Occipital lobe (tissue), 3 donors: ENCODE measurements at places on chromosomes 16 and 17. TPM values are rescaled to one million over a fixed set of nuclear protein-coding genes. Genes with fewer than 3 reads are reported as not detected.

GRCh38 chr16:79801646-79802045 lies 201.1 kb upstream of the MAF start:
- no peak for DNase-seq

GRCh38 chr17:64572682-64573154 lies 65.9 kb downstream of the CEP95 start:
- DNase-seq = no peak

- no peak for DNase-seq
These were observed 25.7 kb upstream of the ANKRD40CL start for GRCh38 chr17:50793007-50793406.

Gene RNU2-1
- total RNA-seq = not detected

- DNase-seq = no peak
These were observed 64.6 kb downstream of the GOSR1 start for GRCh38 chr17:30541802-30542201.

DNA sequence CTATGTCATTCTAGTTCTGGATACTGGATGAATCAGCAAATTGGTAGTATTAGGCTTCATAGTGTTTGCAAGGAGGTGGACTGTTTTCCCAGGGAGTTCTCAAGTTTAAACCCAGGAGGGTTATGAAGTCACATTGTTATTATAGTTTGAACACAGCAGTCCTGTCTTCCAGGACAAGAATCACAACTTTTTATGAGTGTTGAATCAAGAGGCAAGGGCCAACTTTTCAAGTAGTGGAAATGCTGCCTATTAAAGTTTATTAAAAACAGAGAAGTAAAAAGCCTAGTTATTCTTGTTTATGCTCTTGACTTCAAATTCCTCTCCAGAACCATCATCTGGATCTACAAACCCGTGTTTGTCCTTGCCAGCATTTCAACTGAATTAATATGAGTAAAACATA lies 86.3 kb upstream of the GOT2 start:
- DNase-seq = no peak

- DNase-seq = no peak
These were observed 50.0 kb upstream of the TNRC6C start for GRCh38 chr17:77908501-77908900.

DNA sequence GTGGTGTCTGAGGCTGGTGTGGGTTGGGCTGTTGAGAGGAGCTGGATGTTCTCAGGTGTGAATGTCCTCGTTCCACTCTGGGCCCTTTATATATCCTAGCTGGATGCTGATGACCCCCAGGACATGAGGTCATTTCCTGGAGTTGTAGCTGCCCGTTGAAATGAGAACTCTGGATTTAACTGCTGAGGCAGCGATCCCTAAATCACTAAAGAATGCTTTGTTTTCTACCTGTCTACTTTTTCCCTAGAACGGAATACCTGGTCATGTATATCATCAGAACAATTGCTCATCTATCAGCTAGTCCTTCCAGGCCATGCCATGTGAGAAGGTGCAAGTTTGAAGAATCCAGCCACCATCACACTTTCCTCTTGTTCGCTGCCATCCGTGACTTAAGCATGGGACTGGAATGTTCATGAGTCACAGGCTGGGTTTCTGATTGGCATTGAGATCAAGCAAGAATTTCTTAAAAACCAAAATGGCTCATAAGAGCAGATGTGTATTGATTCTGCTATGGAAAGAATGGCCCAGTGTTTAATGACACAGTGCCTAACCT lies at the start of gene KRTAP2-3:
Gene KRTAP2-3, minus strand, starts transcription at position 63 of the 553 bp plus-strand sequence. CDS start 64 bp downstream, outside the sequence.
- no peak for DNase-seq

Gene CACNG4
- total RNA-seq = 44.5 TPM

DNA sequence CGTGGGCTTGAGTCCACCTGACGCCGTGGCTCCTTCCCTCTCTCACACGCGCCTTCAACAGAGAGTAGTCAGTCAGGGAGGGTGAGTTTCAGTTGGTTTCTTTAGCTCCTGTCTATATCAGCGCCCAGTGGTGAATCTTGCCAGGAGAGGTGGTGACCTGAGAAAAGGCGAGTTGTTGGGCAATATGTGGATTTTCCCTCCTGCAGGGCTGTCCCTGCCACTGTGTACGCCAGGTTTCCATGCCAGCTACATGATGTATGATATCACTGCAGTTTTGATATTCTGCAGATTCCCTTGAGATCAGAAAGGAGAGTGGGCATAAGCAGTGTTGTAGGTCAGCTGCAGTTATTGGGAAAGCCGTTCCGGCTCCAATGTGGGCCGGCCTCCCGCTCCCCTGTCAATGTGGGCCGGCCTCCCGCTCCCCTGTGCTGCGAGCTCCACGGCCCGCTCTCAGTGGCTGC lies 31.4 kb downstream of the BANP start:
- DNase-seq = no peak

Gene PPP1R27
- not detected for total RNA-seq

Gene AANAT
- not detected for total RNA-seq

GRCh38 chr17:39598047-39598481 lies 9.7 kb downstream of the NEUROD2 start:
- DNase-seq = no peak

DNA sequence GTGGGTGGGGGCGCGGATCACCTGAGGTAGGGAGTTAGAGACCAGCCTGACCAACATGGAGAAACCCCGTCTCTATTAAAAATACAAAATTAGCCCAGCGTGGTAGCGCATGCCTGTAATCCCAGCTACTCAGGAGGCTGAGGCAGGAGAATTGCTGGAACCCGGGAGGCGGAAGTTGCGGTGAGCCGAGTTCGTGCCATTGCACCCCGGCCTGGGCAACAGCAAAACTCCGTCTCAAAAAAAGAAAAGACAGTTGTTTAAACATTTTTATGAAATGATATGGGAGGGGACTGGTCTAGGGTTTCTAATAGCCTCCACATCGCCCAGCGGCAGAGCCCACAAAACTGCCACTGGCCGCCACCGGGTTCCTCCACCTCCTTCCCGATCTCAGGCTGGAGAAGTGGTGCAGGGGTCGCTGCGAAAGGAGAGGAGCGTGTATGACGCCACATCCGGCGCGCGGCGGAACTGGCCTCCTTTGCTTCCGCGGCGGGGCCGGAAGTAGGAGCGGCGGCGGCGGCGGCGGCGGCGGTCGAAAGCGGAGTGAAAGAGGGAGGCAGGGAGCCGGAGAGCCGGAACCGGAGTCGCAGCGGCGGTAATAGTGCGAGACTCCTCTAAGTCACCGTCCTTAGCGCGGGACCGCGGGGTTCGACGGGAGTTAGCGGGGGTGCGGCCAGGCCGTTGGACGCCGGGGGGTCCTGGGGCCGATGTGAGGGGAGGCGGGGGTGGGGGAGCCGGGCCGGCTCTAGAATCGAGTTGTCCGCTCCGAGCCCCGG lies at the start of gene PPP4C:
Gene PPP4C, plus strand, starts transcription at position 492 of the 773 bp plus-strand sequence. CDS start 384 bp downstream, outside the sequence.
- peak; percentile 78 for DNase-seq

Gene PABPN1L
- not detected for total RNA-seq

Gene VAC14
- 15.9 TPM for total RNA-seq

DNA sequence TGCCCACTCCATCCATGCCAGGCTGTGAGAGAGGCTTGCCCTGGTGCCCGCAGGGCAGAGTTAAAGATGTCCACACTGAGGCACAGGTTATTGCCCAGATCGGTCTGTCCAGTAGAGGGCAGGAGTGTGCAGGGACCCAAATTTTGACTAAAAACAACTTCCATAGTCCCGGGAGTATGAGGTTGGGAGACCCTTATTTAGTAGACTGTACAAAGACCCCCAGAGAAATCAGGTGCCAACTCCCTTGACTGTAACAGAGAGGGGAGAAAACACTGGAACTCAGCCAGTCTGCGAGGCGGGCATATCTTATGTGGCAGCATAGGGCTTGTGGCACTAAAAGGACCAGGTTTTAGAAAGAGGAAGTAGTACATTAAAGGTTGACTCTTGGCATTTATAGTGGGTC lies 43.4 kb downstream of the HNF1B start:
- no peak for DNase-seq

DNA sequence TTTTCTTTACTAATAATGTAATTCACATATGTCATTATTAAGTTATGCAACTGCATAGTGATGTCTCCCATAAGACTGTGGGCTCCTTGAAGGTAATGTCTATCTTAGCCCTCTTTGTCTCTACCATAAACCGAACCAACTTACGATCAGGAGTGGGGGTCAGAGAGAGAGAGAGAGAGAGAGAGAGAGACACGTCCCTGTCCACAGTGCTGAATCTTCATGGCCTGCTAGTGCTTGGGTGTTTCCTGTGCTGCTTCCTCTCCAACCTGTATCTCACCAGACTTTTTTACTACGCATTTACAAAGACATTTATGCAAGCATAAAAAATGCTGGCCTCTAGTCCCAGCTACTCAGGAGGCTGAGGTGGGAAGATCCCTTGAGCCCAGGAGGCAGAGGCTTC lies 52.2 kb upstream of the HAPSTR1 start:
- no peak for DNase-seq

DNA sequence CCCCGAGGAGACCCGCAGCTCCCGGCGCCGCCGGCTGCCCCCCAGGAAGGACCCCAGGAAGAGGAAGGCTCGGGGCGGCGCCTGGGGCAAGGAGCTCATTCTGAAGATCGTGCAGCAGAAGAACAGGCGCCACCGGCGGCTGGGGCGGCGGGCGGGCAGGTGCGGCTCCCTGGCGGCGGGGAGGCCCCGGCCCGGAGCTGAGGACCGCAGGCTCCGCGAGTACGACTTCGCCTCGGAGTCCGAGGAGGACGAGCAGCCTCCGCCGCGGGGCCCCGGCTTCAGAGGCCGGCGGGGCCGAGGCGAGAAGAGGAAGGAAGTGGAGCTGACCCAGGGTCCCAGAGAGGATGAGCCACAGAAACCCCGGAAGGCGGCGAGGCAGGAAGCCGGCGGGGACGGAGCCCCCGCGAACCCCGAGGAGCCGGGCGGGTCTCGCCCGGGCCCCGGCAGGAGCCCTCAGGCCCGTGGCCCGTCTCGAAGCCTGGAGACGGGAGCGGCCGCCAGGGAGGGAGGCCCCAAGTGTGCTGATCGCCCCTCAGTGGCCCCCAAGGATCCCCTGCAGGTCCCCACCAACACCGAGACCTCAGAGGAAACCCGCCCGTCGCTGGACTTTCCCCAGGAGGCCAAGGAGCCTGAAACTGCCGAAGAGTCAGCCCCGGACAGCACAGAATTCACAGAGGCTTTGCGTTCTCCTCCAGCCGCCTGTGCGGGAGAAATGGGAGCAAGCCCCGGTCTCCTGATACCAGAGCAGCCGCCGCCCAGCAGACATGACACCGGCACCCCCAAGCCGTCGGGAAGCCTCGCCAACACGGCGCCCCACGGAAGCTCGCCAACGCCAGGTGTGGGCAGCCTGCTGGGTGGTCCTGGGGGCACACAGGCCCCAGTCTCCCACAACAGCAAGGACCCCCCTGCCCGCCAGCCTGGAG lies 22.3 kb upstream of the ZFPM1 start:
- DNase-seq = no peak

DNA sequence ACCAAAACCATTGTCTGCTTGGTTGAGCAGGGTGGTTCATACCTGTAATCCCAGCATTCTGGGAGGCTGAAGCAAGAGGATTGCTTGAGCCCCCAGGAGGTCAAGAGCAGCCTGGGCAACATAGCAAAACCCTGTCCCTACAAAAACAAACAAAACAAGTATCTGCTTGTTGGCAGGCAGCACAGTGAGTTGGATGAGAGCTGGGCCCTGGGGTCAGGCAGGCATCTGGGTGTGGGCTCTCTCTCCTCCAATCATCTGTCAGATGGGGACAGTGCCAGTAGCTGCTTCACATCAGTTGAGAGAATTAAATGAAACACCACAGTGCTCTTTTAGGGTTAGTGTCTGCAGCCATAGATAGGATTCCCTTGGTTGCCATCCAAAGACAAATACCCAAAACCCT lies 5.8 kb downstream of the ARMC7 start:
- no peak for DNase-seq

Gene KRTAP1-5
- total RNA-seq = not detected

- no peak for DNase-seq
These were observed 75.5 kb downstream of the STH start for GRCh38 chr17:46074540-46074939.

DNA sequence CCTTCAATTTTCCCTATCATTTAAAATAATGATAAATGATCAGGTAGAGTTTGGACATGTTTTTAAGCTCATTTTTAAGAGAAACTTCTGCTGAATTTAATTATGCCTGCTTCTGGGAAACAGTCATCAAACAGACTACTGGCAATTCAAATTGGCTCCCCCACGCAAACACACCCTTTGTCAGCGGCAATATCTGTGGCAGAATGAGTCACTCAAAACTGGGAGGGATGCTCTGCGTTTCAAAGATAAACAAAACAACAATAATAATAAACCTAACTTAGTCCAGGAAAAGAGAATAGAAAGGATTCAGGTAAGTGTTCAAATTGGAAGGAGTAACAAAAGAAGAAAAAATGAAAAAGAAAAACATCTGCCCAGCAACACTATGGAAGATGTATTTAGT lies 108.1 kb upstream of the ERCC4 start:
- DNase-seq = no peak

DNA sequence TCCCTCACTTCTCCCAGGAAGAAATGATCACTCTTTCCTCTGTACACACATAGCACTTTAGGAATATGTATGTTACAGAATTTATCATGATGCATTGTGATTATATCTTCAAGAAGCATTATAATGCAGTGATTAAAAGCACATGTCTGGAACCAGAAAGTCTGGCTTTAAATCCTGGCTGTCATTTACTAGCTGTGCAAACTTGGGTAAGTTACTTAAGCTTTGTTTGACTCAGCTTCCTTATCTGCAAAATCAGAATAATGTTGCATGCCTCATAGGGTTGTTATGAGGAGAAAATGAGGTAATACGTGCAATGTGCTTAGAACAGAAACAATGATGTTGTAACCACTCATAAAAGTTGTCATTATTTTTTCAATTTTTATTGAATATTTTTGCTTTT lies 156.3 kb upstream of the ZKSCAN2 start:
- DNase-seq = no peak

Gene GAS2L2
- 0.16 TPM for total RNA-seq

Gene CACNG3
- 2.5 TPM for total RNA-seq

- DNase-seq = no peak
These were observed 1.1 kb downstream of the FLII start for GRCh38 chr17:18257268-18257981.

Gene PRSS27
- 1.6 TPM for total RNA-seq
